ENCODE measurements at places on chromosomes 12 and 14.

DNA sequence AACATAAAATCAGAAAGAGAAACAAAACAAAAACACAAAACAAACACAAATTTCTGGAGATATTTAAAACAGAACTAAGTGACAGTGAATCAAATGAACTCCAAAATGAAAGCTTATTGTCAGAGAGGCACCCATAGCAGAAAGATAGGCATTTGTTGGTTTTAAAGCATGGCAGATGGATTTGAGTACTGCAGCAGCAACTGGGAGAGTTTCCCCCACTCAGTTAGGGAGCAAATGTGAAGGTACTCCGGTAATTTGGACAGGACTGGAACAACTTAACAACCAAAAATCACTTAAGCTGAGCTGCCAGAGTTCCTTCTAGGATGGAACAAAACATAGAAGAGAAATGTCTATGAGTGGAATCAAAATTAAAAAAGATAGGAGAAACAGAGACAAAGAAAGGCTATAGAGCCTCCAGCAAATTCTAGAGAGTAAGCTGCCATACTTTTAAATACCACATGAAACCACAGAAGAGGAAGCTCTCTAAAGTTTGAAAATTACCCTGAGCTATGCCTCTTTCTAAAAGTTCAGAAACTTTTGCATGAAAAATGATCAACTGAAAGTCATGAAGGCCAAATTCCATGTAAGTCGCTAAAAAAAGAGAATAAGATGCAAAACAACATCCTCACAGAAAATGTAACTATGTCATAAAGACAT lies 1248.3 kb upstream of the USP15 start:
- no peak for DNase-seq

DNA sequence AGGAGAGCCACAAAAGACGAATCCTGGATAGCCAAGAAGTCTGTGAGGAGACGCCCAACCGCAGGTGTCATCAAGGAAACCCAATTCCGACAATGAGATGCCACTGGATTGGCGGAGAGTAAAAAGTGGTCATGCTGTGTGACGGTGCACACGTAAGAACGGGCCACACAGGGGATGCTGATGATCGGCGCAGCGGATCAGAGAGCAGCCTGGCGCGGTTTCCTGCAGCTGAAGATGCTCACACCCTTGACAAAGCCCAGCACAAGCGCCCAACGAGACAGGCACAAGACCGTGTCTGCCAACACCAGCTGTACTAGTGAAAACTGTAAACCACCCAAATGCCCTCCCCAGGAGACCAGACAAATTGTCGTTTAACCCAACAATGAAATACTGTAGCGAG lies 55.8 kb downstream of the CCDC85C start:
- DNase-seq = peak; percentile 40

GRCh38 chr14:22870811-22871223 lies 723 bp upstream of the LRP10 start:
- no peak for DNase-seq

DNA sequence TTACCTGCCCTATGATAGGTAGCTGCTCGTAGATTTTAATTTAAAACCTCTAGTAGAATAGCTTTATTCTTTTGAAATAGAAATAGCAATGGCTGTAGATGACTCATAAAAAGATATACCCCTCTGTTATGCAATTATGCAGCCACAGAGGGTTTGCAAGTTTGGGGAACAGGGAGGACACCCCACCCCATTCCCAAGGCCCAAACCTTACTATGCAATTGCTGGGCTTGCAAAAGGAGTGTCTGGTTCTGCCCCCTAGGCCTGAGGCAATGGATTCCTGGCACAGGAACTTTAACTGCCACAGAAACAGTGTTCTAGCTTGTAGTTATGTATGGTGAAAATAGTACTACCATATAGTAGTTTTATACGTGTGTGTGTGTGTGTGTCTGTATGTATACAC lies 403.3 kb downstream of the ADAMTS20 start:
- DNase-seq = no peak

GRCh38 chr12:110637869-110638441 lies 24.0 kb downstream of the TCTN1 start:
- DNase-seq = no peak

GRCh38 chr14:74975059-74975810 lies 19.8 kb upstream of the PGF start:
- DNase-seq = no peak

DNA sequence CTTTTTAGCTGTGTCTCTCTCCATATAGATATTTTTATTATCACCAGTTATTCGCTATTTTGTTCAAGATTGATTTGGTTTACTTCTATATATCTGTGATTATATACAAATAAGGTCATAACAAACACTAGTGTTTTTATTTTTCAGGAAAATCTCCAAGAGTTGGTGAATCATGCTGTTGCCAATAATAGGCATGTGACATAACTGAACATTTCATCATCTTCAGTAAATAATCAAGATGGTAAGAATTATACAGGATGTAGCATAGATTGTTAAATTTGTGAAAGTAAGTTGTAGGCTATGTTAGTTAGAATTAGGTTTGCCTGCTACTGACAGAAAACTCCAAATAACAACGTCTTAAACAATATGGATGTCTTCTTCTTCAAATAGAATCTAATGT lies 240.9 kb upstream of the PDE3A start:
- DNase-seq = no peak

- DNase-seq = no peak
These were observed 120.4 kb downstream of the ETV6 start for GRCh38 chr12:11769723-11770514.

- DNase-seq = no peak
These were observed 6.2 kb downstream of the SERPINA1 start for GRCh38 chr14:94382099-94382715.

GRCh38 chr12:27865421-27865820 lies 85.4 kb upstream of the MANSC4 start:
- no peak for DNase-seq

- no peak for DNase-seq
These were observed 20.4 kb downstream of the RGS6 start for GRCh38 chr14:71952381-71953363.

DNA sequence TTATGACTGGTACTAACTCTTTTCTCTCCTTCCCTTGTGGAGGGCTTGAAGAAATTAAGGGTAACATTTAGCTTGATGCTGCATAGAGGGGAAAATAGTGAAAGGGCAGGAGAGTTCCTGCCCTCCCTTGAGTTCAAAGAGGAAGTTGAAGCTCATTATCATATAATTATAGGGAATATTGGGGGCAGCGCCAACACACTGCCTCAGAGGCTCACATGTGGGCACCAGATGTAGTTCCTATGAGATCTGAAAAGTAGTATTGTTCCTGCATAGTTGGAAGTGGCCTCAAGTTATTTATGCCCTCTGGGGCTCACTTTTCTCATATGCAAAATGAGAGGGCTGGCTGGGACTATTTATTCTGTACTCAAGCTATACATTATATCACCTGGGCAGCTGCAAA lies 33.0 kb upstream of the FGF23 start:
- no peak for DNase-seq

- DNase-seq = no peak
These were observed 276.5 kb downstream of the NUAK1 start for GRCh38 chr12:105862163-105862821.

GRCh38 chr14:72558721-72559120 lies 335.2 kb downstream of the DPF3 start:
- DNase-seq = no peak

- no peak for DNase-seq
These were observed 57.8 kb downstream of the TTC8 start for GRCh38 chr14:88882236-88882635.

DNA sequence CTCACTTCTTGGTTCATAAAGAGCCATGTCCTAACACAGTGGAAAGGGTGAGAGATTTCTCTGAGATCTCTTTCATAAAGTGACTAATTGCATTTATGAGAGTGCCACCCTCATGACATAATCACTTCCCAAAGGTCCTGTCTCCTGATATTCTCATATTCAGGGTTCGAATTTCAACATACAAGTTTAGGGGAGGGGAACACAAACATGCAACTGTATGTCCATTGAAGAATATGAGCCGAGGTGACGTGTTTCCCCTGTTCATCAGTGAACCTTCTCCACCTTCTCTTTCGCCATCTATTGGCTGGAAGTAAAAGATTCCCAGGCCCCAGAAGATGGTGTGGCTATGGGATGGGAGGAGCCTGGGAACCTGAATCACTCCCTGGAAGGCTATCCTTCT lies 354.2 kb upstream of the ATP2B1 start:
- no peak for DNase-seq

- DNase-seq = no peak
These were observed 4.7 kb upstream of the NCKAP5L start for GRCh38 chr12:49832836-49833421.

- no peak for DNase-seq
These were observed 72.5 kb downstream of the ITPK1 start for GRCh38 chr14:93042968-93043940.

DNA sequence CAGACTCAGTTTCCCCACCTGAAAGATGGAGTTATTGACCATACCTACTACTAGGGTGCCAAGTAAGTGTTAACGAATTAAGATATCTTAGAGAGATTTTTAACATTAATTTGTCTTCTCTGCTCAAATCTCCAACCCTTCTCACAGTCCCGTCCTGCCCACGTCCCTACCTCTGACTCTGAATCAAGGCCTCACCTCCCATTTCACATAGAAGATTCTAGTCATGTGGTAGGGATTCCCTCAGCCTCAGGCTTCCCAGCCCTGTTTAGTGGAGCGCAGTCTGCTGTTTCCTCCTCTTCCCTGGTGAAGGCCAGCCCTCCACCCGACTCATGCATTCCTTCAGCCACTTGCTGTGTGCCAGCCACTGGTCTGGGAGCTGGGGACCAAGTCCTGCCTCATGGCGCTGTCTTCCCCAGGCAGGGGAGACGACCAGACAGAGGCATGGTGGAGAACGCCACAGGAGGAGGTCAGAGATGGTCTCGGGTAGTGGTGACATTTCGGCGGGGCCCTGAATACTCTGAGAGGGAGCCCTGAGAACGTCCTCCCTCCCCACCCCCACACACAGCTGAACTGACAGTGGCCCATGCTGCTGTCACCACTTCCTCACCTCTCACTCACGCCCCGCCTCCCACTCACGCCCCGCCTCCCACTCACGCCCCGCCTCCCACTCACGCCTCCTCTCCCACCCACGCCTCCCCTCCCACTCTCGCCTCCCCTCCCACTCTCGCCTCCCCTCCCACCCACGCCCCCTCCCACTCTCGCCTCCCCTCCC lies 38.8 kb downstream of the TMEM63C start:
- DNase-seq = no peak

- no peak for DNase-seq
These were observed 18.4 kb downstream of the ZFYVE1 start for GRCh38 chr14:73008501-73008900.

DNA sequence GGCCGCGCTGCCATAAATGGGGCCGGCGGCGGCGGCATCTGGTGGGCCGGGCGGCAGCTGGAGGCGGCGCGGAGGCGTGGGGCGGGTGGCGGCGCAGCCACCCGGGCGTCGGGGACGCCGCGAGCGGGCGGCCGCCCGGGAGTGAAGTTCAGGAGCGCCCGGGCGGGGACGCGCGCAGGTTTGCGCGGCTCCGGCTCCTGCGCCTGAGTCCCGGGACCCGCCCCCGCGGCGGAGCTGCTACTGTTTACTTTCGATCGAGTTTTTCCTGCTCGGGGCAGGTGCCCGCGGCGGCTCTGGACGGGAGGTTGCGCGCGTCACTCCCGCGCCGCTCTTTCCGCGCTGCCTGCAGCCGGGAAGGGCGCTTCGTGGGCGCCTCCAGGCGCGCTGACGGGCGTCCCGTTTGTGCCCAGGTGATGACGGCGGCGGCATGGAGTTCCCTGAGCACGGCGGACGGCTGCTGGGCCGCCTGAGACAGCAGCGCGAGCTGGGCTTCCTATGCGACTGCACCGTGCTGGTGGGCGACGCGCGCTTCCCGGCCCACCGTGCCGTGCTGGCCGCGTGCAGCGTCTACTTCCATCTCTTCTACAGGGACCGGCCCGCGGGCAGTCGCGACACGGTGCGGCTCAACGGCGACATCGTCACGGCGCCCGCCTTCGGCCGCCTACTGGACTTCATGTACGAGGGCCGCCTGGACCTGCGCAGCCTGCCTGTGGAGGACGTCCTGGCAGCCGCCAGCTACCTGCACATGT lies at the start of gene ZBTB42:
Gene ZBTB42, plus strand, starts transcription at position 331 of the 749 bp plus-strand sequence. Its CDS starts 97 bp downstream, at position 428.
- DNase-seq = peak; percentile 39

DNA sequence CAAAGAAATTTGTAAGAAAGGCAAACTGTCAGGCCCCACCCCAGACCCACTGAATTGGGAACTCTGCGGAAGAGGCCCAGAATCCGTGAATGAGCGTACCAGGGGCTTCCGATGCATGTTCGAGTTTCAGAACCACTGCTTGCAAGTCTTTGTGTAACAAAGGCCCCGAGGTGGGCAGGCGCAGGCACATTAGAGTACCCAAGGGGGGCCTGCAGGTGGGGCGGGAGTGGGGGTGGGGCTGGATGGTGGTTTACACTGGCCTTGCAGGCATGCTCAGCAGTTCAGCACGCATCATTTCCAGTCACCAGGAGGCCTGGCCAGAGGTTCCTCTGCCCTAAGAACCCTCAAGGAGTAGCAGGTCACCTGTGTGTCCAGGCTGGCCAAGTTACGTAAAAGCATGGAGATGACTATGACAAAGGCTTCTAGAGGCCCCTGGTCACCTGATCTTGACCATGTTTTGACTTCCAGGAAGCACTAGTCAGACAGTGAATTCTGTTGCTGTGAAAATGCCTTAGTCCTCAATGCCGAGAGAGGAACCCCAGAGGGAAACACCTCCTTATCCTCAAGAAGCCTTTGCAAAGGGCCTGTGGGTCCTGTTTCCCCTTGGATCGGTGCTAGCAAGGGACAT lies 33.2 kb upstream of the IRF2BPL start:
- DNase-seq = no peak

DNA sequence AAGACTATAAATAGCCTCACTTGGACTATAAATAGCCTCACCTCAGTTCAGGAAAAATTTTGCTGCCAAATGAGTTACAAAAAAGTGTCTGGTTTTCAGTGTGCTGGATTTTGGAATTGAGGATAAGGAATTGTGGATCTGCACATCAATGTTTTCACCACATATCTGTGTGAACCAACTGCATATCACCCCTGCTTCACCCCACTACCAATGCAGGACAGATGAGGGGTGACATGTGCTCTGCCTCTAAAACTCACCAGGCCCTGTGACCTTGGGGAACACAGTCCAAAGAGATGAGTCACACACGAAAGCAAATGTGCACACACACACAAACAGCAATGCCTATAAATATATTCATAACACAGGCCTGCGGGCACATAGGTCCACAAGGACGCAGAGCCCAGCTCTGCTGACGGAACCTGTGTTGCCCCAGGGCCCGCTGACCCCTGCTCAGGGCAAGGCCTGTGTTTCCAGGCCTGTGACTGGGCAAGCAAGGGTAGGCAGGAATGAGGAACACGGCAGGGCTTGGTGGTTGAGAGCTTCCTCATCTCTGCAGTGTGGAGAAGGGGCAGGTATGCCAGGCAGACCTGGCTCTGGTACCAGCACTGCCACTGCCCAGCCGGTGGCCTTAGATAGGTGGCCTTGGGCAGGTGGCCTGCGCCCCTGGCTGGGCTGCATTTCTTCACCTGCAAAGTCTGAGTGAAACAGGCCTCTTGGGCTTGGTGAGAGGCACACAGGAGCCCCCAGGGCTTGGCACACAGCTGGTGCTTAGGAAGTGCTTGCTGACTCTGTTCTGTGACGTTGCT lies 82.4 kb downstream of the ARL6IP4 start:
- no peak for DNase-seq

DNA sequence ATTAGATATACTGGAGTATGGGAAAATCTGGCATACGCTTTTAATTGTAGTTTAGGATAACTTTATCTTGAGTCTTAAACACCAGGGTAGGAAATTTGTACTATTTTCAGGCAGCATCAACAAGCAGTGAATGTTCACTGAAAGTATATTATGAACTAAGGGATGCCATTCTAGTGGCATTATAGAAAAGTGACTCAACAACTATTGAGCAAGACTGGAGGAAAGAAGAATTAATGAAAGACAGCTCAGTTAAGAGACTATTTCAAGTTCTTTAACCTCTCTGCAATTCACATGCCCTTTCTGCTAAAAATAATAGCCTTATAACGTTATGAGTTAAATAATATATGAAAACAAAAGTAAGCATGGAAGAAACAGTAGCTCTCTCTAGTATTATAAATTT lies 343.1 kb downstream of the FSCB start:
- no peak for DNase-seq
